CD4-positive, alpha-beta memory T cell (primary cell): ENCODE measurements at places on chromosomes 7 and 10. TPM values are rescaled to one million over a fixed set of nuclear protein-coding genes. Genes with fewer than 3 reads are reported as not detected.

DNA sequence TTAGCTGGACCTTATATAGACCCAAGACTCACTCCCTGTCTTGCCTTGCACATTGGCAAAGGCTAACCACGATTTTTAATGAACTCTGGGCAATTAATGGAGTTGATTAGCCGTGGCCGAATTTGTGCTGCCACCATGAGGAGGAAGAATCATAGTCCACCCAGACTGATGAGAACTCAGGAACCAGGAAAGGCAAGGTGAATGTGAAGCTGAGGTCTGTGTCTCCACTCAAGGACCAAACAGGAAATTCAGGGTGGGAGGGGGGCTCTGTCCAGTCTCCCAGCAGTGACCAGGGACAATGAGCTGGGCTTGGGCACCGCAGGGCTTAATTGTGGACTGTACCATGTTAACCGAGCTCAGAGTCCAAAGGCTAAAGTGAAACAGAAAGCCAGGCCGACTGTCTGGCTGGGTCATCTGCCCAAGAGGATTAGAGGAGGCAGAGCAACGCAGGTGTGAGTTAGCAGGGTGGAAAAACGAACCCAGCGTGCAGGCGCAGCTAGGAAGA, 127.0 kb upstream of the JCAD start:
- no peak for DNase-seq

Gene PSD
- polyA plus RNA-seq, result 2.7 TPM

GRCh38 chr7:43015301-43015700, 83.1 kb downstream of the MRPL32 start:
- no peak for DNase-seq

DNA sequence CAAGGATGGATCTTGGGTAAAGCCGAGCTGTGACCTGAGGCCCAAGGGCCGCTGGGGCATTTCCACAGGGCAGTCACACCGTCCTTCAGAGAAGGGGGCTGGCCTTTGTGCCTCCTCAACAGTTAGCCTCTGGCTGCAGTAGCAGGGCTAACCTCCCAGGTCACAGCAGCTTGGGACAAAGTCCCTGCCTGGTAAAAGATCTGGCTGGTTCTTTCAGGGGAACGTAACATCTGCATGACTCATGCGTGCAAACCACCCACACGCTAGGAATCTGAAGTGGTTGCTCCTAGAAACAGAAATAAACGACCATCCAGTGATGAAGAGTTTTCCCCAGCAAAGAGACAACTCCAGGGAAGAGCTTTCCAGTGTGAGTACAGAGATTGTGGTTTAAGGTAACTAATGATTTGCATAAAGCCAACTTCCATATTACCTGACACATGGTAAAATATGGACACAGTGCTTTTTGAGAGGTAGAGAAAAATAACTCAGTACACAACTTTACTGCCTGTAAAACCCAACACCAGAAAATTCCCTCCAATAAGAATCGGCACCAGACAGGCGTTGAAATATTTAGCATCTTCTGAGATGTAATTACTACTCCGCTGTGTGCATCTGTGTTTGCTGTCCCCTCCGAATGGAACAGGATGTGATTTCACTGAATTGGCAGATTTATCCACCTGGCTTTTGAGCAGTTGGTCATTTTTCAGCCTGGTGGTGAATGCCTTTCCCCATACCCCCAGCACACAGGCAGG, 84.9 kb upstream of the ADRB1 start:
- no peak for DNase-seq

Gene NYAP1
- not detected for polyA plus RNA-seq

- DNase-seq, result no peak
Measured at GRCh38 chr7:96304573-96304972, 17.3 kb downstream of the SLC25A13 start.

- peak; percentile 30 for DNase-seq
Measured at GRCh38 chr7:35652124-35652523, 42.8 kb downstream of the HERPUD2 start.

Gene FKBP6
- not detected for polyA plus RNA-seq

DNA sequence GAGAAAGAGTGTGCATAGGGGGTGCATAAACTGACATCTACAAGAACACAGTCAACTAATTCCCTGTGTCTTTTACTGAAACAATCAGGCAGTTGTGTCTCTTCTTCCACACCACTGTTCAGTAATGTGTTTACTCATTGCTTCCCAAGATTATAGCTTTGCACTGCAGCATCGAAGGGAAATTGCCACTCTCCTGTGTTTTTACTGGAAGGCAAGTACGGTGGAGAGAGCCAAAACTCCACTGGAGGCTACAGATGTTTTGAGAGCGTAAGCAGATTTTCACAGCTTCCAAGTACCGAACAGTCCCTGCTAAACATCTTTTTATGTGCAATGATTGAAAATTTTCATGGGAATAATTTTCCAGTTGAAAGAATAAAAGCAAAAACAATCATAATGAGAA, 510.5 kb upstream of the AKR1E2 start:
- no peak for DNase-seq

GRCh38 chr10:130212746-130213145, 76.6 kb downstream of the GLRX3 start:
- DNase-seq, result no peak

GRCh38 chr7:30879139-30880124, 32.2 kb upstream of the AQP1 start:
- no peak for DNase-seq

- DNase-seq, result no peak
Measured at GRCh38 chr7:5482020-5482498, 58.4 kb upstream of the TNRC18 start.

DNA sequence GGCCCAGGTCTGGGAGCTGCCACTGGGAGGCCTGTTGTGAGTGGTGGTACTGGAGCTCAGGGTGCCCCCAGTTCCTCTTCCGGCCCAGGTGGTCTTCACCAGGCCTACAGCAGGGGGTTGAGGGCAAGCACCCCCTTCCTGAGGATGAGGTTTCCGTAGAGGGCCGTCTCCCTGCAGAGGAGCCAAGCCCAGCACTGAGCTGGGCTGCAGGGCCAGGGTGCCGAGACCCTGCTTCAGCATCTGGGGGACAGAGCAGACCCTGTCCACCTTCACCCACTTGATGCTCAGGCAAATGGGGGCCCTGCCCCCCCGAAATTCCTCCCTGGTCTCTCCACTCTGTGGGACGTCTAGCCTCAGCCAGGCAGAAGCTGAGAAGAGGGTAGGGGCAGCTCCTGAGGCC, 2.6 kb downstream of the FUOM start:
- DNase-seq, result no peak

Gene DYNC1I1
- 0.33 TPM for polyA plus RNA-seq
